Effector CD8-positive, alpha-beta T cell (primary cell): ENCODE measurements at places on chromosomes 4 and X.

DNA sequence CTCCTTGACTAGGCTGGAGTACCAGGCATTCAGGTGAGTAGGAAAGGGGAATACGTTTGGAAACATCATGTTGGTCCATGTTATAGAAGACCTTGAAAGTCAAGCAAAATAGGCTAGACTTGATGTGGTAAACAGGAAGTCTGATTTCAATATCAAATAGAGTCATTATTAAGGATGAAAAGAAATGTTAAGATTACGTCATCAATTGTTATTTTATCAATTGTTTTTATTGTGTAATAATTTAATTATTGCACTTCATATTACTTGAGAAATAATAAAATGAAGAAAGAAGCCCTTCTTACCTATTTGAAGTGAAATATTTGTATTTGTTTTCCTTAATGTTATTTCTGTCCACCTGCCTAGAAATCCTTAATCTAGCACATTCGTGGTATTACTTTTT, 361.0 kb upstream of the HAND2 start:
- no peak for DNase-seq

DNA sequence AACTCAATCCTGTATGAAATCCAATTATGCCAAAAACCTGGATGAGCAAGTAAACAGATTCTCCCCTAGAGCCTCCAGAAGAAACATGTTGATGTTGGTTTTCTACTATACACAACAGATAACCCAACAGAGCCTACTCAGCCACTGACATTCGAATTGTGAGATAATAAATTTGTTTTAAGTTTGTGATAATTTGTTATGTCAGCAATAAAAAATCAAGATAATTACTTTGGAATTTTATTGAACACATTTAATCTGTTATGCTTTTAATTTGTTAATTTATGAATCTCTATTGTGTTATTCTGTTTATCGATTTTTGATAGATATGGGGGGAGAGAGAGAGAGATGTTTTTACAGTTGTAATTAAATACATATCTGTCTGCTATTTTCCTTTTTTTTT, 1016.1 kb upstream of the PCDH7 start:
- DNase-seq, result no peak

DNA sequence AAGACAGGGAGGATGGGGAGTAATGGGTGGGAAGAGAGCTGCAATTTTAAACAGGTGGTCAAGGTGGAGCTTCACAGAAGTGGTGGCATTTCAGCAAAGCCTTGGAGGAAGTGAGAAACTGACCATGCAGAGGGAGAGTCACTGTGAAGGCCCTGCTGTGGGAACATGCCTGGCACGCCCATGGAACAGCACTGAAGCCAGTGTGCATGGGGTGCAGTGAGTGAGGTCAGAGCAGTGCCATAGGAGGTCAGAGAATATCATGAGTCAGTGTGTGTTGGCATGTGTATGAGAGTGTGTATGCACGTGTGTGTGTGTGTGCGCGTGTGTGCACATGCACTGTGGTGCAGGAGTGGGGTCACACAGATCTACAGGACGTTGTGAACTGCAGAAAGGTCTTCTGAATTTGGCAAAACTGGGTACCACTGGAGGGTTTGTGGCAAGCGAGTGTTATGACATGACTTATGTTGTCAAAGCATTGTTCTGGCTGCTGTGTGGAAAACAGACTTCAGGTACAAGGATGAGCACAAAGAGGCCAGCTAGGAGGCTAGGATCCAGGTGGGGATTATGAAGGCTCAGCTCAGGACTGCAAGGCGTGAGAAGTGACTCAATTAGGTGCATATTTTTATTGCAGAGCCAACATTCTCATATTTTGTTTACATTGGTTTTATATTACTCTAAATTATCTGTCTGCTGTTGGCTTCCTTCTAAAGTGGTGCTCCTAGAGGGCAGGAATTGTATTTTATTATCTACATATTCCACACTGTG, 34.0 kb downstream of the ZNF827 start:
- DNase-seq, result no peak

DNA sequence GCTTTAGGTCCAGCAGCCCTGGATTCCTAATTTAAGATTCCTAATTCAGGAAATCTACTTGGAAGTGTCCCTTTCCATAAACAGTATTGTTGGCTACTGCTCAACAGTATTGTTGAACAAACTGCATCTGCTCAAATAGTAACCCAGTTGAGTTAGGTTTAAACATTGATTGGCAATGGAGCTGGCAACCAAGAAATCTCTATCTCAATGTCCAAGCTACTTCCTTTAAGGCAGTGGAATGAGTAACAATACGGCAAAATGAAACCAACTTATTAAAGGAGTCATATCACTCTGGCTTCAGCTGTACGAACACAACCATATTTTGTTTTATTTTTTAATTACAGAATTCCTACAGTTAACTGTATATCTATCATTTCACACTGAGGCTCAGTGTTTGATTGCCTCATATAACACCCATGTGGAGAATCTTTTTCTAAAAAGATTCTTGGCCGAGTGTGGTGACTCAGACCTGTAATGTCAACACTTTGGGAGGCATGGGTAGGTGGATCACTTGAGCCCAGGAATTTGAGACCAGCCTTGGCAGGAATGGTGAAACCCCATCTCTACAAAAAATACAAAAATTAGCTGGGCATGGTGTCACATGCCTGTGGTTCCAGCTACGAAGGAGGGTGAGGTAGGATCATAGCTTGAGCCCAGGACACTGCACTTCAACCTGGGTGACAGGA, 71.7 kb upstream of the IL13RA1 start:
- no peak for DNase-seq

- no peak for DNase-seq
These were observed 90.7 kb downstream of the GRIA3 start for GRCh38 chrX:123274796-123275195.

DNA sequence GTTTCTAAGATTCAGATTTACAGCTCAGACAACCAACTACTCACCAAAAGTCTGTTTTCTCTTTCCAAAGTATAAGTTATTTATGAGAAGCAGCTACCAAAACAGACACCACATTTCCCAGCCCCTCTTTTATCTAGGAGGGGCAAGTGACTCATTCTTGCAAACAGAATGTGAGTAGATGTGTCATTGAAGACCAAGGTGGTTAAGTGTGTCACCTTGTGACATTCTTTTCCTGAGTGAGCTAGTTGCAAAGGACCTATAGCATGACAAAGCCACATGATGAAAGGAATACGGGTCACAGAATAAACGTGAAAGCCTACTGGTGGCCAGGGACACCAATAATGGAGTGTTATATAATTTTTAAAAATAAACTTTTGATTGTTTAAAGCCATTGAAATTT, 50.0 kb downstream of the SLC7A11 start:
- no peak for DNase-seq

DNA sequence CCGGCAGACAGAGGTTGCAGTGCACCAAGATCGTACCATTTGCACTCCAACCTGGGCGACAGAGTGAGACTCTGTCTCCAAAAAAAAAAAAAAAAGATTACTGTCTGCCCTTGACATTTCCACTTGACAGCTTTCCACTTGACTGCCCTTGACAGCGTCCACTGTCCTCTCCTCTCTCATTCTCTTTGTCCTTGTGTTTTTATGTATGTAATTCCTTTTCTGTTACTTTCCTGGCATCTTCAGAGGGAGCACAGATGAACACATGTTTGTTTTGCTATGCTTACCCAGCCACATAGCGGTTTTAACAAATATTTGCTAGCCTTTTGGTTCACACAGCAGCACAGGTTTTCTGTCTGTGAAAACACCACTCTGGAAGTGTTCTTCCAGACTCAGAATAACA, 26.2 kb downstream of the SYAP1 start:
- DNase-seq, result no peak

DNA sequence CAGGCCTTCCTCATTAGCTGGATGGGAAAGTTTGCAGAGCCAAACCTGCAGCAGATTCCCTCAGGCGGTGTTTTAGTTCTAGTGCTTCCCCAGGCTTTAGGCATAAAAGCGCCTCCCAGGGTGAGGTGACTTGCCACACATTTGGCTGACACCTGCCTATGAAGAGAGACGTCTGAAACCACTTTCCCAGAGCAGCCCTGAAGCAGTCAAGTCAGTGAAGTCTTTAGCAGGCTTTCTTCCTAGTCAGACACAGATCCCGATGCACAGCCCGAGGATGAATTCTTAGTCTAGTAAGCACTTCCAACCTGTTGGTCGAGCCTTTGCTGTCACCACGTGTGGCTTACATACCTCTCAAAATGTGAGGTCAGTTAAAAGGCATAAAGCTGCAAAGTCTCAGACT, 484.1 kb downstream of the SMARCA1 start:
- DNase-seq, result no peak

GRCh38 chrX:72545990-72546389, 26.7 kb downstream of the HDAC8 start:
- no peak for DNase-seq

GRCh38 chr4:8688041-8688907, 95.7 kb downstream of the CPZ start:
- DNase-seq, result no peak

GRCh38 chr4:184514121-184514988, 40.0 kb upstream of the IRF2 start:
- no peak for DNase-seq

DNA sequence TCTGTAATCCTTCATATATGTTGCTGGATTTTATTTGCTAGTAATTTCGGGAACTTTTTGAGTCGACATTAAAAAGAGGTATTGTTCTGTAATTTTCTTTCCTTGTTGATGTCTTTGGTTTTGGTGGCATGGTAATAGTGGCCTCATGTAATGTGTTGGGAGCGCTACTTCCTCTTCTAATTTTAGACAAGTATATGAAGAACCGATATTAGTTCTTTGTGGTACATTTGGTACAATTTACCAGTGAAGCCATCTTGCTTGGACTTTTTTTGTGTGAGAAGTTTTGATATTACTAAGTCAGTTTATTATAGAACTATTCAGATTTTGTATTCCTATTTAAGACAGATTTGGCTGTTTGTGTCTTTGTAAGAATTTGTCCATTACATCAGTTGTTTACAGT, 669.2 kb upstream of the AADAT start:
- DNase-seq, result no peak

DNA sequence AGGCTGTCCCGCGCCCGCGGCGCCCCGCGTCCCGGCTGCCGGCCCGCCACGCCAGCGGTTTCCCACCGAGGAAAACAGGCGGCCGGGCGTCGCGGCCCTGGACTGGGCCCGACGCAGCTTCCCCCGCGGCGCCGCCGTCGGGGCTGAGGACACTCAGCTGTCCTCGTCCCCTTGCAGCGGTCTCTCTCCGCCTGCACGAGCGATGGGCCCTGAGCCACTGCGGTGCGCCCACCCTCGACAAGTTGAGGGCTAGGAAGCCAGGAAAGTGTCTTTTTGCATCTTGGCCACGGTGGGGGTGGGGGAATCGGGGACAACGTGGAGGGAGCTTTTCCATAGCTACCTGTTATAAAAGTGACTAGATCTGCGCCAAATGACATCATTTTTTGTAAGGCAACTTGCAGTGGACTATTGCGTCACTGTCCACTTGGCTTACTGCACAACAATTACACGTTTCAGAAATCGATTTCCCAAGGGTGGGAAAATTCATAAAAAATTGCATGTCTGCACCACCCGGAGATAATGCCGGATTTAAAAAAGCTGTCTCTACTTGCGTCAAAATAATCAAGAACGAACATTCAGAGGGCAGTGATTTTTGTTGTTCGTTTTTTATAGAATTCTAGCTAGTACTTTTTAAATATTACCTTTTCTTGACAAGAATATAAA, 1.1 kb downstream of the KLHL15 start:
- peak; percentile 32 for DNase-seq

DNA sequence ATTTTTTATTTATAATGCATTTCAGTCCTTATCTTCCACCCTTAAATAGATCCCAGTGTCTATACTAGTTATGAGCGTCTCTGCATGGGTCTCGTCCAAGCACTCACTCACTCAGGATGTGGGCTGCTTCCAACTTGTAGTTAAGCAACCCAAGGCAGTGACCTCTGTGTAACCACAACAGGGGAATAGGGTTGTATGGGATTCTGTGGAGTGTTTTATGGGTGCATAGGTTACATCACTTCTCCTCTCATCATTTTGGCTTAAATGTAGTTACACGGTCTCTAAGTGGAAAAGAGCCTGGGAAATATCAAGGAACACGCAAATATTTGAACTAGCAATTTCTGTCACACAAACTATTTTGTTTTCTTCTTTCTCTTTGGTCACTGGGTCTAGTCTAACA, 931.0 kb downstream of the STIM2 start:
- DNase-seq, result no peak

DNA sequence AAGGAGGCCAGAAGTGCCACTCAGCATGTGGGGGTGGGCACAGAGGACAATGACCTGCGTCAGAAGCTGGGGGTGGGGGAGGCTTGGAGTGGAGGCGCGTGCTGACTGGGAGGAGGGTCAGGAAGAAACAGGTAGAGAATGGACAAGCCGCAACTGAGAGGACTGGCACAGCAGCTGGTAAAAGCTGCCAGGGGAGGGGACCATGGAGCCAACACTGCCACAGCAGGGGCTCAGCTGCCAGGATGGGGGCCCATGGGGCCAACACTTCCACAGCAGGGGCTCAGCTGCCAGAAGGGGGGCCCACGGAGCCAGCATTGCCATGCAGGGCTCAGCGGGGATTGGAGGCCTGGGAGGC, 19.1 kb downstream of the RNF212 start:
- no peak for DNase-seq

- DNase-seq, result no peak
These were observed 20.4 kb downstream of the LEF1 start for GRCh38 chr4:108148316-108148715.

DNA sequence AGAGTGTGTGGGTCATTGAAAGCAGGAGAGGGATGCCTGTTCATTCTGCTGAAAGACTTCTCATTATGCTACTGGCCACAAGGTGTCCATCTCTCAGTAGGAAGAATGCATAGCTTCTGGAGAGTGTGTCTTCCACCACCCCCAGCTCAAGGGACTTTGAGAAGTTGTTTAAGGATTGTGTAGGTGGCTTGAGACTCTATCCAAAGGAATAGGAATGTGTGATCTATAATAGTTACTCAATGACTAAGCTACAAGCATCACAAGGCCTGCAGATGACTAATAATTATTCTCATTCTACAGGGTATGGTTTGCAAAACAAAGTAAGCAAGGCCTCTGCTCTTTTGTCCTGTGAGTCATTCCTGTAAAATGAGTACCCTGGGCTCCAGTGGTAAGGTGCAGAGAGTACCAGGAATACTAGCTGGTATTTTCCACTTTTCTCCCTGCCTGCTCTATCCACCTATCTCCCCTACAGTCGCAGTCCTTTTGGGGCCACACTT, 279.8 kb upstream of the BOD1L1 start:
- no peak for DNase-seq

- DNase-seq, result no peak
These were observed 70.0 kb upstream of the TSPAN5 start for GRCh38 chr4:98728433-98728832.

GRCh38 chr4:3372264-3372932, 69.4 kb upstream of the HGFAC start:
- no peak for DNase-seq

DNA sequence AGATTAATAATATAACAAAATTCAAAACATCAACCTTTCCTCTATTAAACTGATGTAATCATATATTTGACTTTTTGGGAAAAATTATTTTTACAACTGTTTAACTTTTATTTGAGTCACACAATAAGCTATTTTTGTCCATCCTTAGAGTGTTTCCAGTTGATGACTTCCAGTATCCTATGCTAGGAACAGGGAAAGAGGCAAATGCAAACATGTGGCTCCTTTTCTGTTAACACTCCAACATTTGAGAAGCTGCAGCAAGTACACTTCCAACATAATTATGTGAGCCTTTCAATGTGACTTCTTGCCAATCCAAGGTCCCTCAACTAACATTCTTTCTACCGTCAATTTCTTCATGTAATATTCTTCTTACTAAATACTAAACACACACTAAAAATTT, 117.7 kb downstream of the PPA2 start:
- DNase-seq, result no peak
